ENCODE measurements at places on chromosomes 1 and 21.
A peak's percentile ranks its signal among the peaks of the same experiment; 100 is the strongest.

DNA sequence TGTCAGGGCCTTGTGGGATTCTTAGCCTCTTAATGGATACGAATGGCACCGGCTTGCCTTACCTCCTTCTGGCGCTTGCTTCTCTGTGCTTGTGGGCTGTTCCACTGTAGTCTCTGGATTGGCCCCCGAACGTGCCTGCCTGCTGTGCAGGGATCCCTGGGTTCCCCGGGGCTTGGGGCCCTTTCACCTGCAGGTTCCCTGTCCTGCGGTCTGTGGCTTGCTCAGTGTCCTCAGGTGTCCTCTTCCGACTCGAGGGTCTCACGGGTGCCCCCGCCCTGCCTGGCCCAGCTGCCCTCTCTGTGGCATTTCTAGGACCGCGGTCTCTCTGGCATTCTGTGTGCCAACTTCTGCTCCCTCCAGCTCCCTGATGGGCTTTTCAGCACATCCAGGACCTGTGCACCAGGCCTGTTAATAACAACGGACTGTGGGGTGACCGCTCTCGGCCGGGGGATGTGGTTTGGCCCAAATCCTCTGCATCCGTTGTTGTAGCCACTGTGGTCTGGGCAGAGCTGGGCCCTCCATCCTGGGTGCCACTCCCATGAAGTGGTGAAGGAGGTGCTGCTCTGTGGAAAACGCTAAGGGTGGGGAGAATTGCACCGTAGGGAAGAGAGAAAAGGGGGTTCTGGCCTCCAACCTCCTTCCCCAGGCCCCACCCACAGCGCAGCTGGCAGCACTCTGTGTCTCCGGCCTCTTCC, 12.4 kb downstream of the COL18A1 start:
- DNase-seq: no peak

DNA sequence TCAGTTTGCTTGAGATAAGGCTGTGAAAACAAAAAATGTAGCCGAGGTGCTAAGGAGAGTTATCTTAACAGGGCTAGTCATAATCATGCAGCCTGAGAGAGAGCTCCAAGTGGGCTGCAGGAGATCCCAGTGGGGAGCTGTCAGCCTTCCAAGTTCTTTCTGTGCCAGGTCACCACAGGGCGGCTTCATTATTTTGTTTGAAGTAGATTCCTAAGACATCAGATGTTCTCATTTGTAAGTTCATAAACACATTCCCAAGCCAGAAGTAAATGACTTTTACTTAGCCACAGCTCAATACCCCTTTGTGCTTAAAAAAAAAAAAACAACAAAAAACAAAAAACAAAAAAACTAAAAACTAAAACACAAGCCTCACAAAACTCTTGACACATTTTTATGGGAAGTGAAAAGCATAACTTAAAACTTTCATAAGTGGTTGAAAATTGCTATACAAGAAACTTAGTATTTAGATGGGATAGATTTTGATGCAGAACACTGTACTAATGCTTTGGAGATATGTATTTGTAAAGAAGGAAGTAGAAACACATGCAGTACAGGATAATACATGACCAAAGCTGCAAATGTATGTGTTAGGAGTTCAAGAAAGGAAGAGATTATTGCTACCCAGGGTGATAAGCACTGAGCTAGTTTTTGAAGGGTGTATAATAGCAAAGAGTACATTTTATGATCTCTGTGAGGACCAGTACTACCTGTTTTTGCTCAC, 8.6 kb downstream of the CDC14A start:
- no peak for DNase-seq

DNA sequence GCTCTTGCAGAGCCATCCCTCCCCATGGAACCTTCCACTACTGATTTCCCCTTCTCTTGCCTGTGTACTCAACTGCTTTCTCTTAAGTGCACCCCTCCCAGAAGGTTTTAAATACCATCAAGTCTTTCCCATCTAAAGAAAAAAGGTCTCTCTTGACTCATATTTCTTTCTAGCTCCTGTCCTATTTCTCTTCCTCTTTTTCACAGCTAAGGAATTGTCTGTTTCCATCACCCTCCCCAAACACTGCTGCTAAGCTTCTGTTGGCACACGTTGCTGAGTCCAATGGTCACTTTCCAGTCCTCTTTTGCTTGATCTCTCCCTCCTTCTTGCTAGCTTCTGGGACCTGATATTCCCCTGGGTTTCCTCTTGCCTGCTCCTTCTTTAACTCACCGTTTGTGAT, 13.3 kb upstream of the GNL2 start:
- no peak for DNase-seq

DNA sequence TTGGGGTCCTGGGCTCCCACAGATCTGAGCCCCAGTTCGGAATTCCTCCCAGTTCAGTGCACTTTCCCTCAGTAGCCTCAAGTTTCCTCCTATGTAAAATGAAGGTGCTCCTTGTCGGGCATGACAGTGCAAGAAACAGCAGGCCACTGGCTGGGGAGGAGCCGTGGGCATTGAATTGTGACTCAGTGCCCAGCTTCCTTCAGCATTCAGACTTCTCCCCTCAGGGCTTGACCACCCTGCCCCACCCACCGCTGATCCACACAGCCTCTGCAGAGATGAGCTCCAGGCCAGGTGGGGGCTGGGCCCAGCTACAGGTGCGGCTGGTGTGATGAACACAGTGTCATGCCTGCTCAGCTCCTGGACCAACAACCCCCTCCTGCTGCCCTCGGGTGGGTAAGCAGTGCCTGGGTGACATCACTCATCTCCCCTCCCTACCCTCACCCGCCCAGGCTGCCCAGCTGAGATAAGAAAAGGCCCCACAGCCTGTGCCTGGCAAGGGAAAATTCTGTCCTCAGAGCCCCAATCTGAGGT, 4.9 kb downstream of the MOB3C start:
- no peak for DNase-seq

- DNase-seq: no peak
These were observed 60.4 kb downstream of the CAPN2 start for GRCh38 chr1:223772771-223773160.

DNA sequence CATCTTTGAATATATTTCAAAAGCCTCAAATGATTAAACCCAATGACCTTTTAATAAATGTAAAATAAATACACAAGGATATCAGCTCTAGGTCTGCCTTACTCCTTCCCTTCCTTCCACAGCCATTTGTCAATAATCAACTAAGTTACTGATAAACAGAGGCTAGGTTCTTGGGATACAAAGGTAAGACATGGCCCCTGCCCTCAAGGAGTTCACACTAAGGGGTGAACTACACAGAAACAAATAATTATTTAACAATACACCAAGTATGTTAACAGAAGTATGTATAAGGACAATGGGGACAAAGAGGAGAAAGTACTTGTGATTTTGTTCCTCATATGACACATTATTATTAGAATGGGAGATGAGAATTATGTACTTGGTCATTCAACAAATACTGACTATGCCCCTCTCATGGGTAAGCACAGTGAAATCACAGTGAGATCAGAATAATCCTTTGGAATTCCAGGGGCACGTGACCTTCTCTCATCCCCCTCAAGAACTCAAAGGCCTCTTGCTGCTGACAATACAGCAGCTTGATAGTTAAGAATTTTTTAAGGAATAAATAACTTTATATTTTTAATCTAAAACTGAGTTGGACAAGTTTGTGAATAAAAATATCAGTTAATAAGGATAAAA, 40.2 kb downstream of the ATP1B1 start:
- no peak for DNase-seq

DNA sequence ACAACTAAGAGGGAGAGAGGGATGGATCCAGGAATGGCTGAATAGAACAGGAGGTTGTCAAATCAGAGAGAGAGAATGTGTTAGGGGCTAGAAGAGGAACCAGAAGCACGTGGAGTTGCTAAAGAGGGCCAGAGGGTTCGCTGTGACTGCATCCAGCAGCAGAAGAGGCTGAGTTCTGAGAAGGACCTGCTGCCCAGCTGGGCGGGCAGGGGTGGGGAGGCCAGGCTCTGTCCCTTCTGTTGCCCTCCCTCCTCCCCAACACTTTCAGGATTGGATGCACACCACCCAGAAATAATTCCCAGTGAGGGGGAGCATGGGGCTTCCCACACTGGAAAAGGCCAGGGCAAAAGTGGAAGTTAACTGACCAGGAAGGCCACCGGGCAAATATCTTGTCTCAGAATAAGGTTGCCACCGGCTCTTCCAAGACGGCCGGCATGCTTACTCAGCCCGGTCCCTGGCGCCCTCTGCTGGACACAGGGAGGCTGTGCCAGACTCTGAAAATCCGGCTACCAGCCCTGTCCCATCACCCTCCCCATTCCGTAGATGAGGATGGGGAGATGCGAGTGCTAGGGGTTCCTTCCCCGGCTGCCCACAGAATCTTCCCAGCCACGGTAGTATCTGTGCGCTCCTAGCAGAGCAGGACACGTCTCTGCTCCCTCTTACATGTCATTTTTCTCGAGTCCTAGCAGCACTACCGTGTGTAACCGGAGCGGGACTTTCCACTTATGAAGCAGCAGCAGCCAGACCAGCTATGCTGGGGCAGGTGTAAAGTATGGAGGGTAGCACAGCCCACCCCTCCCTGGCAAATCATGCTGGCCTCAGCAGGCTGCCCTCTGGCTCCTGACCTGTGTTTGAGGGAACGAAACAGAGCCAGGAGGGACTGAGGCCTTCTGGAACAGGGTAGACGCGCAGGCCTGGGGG, 46.8 kb upstream of the A3GALT2 start:
- peak; percentile 88 for DNase-seq

GRCh38 chr1:1210726-1211540, 3.0 kb downstream of the TNFRSF4 start:
- no peak for DNase-seq

DNA sequence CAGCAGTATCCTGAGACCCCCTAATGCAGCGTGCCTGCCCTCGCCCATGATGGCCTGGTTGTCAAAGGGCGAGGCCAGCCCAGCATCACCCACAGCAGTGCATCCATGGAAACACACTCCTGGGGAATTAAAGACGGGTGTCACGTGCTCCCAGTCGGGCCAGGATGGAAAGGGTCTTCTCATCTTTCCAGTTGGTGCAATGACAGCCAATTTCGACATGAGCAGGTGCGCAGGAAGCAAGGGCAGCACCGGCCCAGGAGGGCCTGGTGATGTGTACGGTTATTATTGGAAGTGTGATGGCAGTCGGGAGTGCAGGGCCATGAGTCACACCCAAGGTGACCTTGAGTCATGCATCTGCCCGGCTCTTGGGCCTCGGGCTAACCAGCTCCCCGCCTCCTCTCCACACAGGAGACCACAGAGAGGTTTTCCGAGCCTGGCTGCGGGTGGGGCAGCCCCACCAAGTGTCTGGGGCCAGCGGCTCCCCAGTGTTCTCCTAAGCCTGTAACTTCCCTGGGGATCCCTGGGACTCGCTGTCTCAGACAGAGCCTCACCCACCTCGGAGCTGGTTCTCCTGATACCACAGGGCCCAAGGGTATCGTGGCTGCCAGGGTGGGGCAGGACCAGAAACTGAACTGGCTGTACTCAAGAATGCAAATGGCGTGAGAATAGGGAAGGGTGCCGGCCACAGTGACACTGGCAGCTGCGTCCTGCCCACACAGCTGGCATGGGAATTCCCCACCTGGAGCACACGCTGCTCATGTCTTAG, 119.8 kb downstream of the SIK1 start:
- DNase-seq: peak; percentile 30

DNA sequence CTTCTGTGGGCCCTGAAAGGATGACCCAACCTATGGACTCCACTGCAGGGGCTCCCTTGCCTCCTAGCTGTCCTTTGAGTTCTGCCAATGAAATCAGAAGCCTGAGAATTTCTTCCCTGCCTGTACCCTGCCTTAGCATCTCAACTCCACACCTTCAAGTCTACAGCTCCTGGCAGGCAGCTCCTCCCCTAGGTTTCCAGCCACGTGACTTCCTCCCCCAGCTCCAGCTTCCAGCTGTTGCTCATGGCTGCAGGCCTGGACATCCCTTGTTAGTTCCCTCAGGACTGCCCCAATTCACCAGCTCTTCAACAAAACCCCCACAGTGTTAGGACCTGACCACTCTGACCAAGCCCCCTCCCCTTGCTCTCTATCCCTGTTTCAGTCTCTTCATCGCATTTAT, 2.4 kb downstream of the RCAN1 start:
- DNase-seq: no peak

DNA sequence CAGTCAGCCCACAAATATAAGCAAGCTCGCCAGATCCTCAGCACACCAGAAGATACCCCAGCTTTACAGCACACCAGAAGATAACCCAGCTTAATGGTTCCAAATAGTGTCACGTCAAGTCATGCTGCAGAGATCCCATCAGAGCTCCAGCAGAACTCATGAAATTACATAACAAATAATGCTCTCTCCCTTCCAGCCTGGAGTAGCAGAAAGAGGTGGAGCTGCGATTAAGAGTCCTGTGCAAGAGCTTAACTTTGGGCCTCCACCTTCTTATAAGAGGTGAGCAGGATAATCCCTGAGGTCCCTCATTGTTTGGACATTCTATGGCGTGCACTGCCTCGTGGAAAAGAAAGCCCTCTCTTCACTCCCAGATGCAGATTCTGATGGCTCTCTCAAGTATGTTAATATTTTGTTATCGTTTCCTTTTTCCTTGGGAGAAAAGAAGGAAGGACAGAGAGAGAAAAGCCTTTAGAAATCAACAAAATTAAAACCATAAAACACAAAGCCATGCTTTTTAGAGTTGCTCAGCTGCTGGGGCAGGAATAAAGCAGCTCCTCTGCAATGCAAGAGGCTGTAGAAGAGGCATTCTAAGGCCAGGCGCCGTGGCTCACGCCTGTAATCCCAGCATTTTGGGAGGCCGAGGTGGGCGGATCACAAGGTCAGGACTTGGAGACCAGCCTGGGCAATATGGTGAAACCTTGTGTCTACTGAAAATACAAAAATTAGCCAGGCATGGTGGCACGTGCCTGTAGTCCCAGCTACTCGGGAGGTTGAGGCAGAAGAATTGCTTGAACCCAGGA, 59.1 kb downstream of the GLUL start:
- no peak for DNase-seq

- no peak for DNase-seq
These were observed 20.7 kb downstream of the RIPK4 start for GRCh38 chr21:41745971-41746743.

DNA sequence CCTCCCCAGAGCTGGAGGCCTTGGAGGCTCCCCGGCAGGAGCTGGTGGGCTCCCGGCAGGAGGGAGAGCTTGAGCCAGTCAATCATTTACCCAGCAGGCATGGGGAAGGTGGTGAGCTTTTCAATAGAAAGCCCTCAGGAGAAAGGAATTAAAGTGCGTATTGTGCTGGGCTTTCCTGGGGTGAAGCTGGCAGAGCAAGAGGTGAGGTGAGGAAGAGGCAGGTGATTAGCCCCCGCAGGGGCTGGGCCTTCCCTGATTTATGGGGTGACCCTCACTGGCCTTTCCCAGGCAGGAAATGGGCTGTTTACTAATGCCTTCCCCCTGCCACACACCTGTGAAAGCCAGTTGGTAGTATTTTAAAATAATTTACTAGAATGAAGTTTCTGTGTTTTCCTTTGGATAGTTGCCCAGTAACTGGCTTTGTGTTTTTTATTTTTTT, 25.8 kb downstream of the CLDN14 start:
- DNase-seq: no peak

GRCh38 chr1:226520640-226521355, 27.8 kb upstream of the STUM start:
- no peak for DNase-seq

GRCh38 chr1:230330157-230330556, 96.0 kb downstream of the PGBD5 start:
- DNase-seq: no peak

- no peak for DNase-seq
These were observed 207.0 kb downstream of the PTPRC start for GRCh38 chr1:198845851-198846250.

Data from activated T-cell treated with anti-CD3 and anti-CD28 coated beads, Interleukin-2, amount 50 U/mL, for 72 hours (primary cell).